Kidney (tissue), 22 donors: ENCODE measurements at places on chromosomes 11 and 22. TPM values are rescaled to one million over a fixed set of nuclear protein-coding genes. Genes with fewer than 3 reads are reported as not detected.
A peak's percentile ranks its signal among the peaks of the same experiment; 100 is the strongest.

- no peak for DNase-seq
Observed at GRCh38 chr11:92707173-92707619, 262.3 kb upstream of the MTNR1B start.

DNA sequence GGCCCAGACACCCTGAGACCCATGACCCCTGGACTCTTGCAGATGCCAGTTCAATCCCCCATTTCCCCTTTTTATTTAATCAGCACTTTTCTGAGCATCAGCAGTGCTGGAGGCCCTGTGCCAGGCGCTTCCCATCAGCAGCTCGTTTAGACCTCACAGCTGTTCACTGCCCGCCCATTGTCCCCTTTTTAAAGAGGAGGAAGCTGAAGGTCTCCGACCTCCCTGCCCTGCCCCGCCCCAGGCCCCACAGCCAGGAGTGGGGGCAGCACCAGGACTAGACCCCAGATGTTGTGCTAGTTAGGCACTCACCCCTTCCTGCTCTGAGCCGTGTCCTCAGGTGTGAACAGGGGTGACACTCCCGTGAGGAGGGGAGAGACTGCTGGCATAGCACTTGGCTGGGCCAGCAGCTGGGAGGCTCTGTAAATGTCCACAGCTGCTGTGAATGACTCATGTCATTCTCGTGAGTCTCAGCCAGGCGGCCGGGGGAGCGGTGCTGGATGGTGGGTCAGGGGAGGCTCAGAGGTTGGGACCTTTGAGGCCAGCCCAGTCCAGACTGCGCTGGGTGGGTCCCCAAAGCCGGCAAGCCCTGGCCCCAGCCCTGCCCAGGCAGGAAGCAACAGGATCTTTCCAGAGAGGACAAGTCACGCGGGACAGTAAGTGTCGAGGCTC is 19.9 kb downstream of the EMID1 start:
- no peak for DNase-seq

- DNase-seq, result no peak
Observed at GRCh38 chr11:128244871-128245270, 342.5 kb downstream of the ETS1 start.

- no peak for DNase-seq
Observed at GRCh38 chr11:66020618-66021357, 5.5 kb downstream of the CATSPER1 start.

DNA sequence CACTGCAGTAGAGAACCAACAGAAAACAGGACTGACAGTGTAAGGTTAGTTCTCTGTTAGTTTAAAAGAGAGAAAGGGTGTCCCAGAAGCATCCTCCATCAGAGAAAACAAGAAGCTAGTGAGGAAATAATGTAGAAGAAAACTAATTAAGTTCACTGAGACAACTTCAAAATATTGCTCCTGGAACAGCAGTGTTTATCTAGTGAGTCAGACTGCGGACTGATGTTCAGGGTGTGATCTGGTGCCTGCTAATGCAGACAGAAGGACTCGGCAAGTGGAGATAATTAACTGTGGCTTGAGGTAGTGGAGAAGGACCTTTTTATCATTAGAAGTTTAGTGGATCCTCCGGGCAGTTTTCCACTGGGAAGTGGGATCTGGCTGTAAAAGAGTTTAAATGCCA is 55.4 kb downstream of the CDON start:
- no peak for DNase-seq

GRCh38 chr11:19890308-19890707 is 177.7 kb downstream of the NAV2 start:
- DNase-seq, result no peak

PRAME gene
- 1.7 TPM for total RNA-seq

DNA sequence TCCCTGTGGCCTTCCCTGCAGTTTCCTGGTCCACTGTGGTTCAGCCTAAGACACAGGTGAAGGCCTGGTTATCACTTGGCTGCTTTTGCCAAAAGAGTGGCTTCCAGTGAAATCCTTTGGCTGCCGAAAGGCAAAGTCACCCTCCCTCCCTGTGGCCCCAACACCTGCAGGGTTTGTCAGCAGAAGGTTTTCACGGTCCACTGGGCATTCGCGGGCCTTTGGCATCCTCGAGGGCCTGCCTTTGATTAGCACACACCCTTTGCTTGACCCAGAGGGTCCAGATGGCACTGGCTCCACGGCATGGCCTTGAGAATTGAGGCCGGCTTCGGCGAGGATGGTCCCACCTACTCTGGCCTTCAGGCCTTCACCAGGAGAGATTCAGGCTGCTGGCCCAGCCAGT is 35.3 kb downstream of the RTN4R start:
- DNase-seq, result no peak

DNA sequence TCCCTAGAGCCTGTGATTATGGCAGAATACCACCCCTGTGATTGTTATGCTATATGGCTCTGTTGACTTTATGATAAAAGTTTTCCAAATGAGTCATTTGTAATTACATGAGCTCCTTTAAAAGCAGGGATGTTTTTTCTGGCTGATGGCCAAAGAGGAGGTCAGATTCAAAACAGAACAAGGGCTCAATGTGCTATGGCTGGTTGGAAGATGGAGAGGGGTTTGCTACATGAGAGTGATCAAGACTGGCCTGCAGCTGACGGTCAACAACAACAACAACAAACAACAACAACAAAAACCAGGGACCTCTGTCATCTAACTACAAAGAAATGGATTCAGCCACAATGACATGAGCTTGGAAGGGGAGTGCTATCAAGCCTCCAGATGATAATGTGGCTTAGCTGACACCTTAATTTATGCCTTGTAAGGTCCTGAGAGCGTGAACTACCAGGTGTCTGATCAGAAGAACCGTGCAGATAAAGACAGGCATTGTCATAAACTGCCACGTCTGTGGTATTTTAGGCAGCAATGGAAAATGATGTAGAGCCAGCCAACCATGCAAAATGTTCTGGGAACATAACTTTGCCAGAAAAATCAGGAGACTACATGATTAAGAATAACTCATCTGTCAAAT is 47.2 kb downstream of the PIWIL3 start:
- DNase-seq, result peak; percentile 27

DNA sequence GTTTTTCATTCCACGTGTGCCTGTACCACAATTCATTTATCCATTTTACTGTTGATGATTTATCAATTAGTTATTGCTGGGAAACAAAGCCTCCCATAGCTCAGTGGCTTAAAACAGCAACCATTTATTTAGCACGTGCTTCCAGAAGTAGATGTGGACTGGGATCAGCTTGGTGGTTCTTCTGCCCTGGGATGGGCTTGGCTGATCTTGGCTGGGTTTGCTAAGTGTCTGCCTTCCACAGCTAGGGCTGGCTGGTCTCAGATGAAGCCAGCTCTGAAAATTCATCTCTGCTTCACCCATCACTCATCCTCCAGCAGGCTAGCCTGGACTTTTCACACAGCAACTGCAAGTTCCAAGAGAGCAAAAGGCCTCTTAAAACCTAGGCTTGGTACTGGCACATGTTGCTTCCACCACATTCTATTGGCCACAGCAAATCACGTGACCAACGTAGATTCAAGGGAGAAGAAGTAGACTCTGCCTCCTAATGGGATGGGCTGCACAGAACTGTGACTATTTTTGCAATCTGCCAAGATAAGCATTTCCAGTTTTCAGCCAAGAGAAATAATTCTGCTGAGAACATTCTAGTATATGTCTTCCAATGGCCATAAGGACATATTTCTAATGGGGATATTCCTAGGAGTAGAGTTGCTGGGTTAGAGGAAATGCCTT is 124.9 kb downstream of the MN1 start:
- DNase-seq, result peak; percentile 81

MYBPC3 gene
- total RNA-seq, result 0.19 TPM

DNA sequence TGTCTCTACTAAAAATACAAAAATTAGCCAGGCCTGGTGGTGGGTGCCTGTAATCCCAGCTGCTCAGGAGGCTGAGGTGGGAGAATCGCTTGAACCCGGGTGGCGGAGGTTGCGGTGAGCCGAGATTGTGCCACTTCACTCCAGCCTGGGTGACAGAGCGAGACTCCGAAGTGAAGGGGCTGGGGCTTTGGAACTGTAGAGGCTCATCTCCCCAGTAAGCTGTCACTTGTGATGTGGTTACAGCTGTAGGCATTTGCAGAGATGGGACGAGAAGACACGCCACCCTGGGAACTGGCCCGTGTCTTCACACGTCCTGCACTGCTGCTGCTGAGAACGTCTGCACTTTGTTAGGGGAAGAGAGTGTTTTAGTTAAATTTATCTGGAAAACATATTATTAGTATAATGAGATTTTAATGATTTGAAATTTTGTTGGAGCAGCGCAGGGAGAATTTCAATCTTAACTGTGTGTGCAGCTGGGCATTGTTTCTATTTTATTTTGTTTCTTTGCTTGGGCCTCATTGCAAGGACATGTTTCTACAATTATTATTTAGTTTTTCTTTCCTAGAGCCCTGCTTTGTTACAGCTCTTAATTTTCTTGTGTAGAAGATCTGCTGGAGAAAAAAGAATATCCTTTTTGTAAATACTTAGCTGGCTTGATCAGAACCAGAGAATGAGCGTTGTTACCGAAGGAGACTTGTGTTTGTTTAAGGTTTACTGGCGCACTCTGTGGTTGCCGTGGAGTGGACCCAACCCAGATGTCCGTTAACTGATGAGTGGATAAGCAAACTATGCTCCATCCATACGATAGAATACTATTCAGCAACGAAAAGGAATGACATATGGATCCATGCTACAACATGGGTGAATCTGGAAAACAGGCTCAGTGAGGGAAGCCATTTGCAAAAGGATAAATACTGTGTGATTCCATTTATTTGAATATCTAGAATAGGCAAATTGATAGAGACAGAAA is 18.4 kb downstream of the PARVB start:
- DNase-seq, result no peak

- DNase-seq, result no peak
Observed at GRCh38 chr11:73091521-73092305, 50.4 kb downstream of the FCHSD2 start.

DNA sequence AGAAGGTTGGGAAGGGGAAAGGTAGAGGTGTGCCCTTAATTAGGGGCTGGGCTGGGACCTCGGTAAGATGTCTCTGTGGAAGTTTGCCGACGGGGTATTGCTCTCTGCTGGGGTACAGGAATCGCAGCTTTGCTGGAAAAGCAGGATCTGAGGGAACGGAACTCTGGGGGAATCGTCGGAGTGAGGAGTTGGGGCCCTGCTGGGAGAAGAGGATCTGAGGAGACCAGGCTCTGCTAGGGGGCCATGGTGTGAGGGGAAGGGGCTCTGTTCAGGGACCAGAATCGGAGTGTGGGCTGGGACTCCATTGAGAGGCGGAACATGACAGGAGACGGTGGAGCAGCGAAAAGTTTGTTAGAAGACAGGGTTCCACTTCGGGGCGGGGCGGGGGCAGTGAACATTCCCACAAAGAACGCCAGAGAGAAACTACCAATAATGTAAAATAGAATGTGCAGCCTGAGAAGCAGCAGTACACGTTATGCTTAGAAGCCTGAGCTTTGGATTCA is 456 bp downstream of the AAMDC start:
- DNase-seq, result peak; percentile 57

DNA sequence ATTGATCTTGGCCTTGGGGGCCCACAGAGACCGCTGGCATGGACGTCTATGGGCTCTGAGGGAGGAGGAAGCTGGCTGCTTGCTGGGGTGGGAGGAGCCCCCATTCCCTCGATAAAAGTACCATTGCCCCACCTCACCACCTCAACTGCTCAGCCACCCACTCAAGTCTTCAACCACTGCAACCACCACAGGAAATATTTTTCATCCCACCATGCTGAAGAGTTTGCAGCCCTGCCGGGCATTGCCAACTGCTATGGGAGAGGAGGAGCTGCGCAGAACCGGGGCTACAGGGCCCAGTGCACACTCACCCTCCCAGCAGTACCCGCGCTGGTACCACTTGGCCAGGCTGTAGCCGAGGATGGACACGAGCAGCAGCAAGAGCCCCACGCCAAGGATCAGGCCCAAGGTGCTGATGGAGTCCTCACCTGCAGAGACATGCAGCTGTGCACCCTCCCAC is 29.2 kb downstream of the IL10RA start:
- DNase-seq, result no peak

GRCh38 chr22:31556627-31557203 is 60.4 kb downstream of the SFI1 start:
- peak; percentile 51 for DNase-seq

DNA sequence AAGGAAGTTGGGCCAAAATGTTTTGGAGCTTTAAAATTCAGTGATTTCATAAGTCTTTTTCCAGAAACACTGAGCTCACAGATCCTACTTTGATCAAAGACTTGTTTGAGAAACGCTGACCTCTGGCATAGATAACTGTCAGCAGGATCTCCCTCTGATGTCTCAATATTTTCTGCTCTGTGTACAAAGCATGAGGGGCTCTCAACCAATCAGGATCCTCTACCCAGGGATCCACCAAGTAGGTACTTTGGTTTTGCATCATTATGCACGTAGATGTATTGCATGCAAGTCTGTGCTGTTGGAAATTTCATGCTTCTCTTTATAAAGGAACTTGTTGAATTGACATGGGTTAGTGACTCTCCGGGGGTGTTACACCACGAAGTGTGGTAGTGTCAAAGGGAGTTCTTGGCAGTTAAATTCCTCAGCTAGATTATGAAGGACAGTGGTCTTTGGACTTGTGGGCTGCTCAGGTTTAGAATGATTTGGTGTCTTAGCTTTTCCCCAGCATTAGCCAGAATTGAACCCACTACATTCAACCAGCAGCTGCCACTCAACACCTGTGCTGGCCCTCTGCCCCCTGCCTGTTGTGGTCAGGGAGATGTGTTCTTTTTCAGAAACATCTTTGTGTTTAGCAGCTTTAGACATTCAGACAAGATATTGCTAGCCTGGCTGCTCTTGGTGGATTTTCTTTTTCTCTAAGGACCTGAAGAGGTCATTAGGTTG is 1.7 kb upstream of the DIXDC1 start:
- DNase-seq, result no peak

DNA sequence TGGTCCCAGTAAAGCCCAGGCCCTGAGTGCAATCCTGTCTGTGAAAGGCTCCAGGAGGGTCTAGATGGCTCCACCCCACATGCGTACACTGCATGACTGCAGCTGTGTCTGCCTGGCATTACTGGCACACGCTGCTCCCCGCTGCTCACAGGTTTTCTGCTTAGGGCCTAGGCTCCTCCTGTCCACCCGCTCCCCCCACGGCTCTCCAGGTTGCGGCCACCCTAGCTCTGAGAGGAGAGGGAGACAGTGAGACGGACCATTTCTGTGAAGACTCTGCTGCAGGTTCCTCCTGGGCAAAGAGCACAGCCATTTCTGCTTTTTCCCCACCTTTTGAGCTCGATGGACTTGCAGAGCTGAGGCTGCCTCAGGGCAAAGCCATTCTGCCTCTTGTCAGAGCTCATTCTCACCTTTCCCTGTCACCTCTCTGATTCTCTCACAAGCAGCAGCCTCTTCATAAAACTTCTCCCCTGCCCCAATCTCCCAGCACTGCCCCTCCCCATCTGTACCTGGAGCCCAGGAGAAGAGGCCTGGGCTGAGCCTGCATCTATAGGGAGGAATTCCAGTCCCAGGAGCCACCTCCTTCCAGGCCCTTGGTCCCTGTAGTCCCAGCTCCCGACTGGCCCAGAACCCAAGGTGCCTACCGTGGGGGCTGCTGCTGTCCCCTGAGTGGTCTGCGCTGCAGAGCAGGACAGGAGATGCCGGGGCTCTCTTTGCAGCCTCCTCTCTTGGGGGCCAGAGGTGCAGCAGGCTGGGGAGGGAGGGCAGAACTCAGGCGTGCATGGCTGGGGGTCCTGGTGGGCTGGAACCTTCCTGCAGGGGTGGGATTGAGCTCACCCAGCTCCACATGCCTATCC is 433.7 kb upstream of the B3GAT1 start:
- DNase-seq, result no peak
